Stimulated activated CD4-positive, alpha-beta T cell treated with anti-CD3 and anti-CD28 coated beads, TNF-alpha, amount 100 ng/mL, for 24 hours (primary cell): ENCODE measurements at places on chromosomes 6 and 20.

DNA sequence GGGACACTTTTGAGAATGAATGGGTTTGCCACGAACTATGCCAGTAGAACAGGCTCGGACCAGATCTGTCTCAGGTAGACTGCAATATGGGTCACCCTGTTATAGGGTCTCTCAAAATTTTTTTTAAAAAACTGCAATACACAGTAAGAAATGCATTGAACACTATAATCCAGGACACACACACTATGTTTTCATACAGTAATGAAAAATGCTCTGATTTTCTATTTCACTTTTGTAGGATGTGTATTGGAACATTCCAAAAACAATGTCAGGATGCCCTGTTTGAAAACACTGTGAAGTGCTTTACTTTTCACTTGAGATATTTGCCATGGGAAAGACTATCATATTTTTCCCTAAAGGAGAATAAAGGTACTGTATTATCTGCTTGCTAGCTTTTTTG is 25.1 kb downstream of the PARD6B start:
- no peak for DNase-seq

GRCh38 chr6:169409742-169410312 is 156.2 kb upstream of the THBS2 start:
- DNase-seq, result no peak

DNA sequence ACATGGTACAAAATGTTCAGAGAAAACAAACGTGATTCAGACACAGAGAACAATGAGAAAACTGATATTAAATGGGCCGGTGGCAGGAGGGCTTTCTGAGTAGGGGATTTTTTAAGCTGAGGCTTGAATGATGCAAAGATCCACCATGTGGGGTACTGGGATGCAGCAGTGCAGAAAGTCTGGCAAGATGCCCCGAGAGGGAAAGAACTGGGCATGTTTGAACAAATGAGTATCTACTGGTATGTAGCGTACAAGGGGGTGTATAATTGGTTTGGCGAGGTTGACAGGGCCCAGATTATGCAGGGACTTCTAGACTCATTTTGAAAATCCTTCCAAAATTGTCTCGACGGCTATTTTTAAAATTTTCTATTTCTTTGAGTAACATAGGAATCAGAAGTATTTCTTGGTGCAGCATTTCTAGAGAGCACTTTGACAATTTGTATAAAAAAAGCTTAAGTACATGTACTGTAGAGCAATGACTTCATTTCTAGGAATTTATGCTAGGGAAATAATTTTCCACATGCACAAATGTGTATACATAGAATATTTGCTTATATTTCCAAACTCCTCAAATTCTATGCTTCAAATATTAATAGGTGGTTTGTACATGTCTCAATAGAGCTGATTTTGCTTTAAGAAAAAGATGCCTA is 119.6 kb upstream of the DOK5 start:
- no peak for DNase-seq

- no peak for DNase-seq
Observed at GRCh38 chr6:20200761-20201630, 11.3 kb downstream of the MBOAT1 start.

- no peak for DNase-seq
Observed at GRCh38 chr6:307065-307814, 15.0 kb downstream of the DUSP22 start.

GRCh38 chr20:19408971-19409370 is 196.5 kb downstream of the SLC24A3 start:
- DNase-seq, result no peak

DNA sequence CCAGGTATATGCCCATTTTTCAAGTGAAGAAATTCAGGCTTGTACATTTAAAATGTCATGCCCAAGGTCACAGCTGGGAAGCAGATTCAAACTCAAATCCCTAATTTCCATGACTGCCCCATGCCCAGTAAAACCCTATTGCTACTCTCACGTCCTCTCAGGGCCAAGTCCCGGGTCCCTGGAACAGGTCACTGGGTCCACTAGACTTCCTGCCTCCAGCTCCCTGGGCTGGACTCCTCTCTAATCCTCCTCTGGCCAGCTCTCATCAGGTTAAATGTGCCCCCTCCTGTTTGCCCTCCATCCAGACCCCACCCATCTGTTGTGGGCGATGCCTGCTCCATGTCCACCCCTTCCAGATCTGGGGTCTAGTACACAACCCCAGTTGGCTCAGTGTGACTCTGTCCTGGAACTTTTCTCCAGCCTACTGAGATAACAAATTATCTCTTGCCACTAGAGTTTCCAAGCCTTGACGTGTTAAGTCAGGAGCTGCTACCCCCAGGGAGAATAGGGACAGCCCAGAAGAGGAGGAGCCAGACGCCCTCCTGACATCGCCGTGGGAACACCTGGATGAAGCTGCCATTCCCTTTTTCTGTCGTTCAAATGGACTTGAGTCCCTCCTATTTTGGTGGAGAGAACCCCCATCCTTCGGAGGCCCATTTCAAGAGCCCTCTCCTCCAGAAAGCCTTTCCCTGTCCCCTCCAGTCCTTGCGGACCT is 3.7 kb upstream of the SPDEF start:
- DNase-seq, result no peak
